ENCODE measurements at places on chromosomes 11 and 22. TPM values are rescaled to one million over a fixed set of nuclear protein-coding genes. Genes with fewer than 3 reads are reported as not detected.

OR8D4 gene
- total RNA-seq: not detected

MMP3 gene
- not detected for total RNA-seq

OR51B2 gene
- total RNA-seq: not detected

RBMXL2 gene
- total RNA-seq: not detected

MMP11 gene
- total RNA-seq: 0.94 TPM

TSPAN18 gene
- total RNA-seq: 8.5 TPM

MISFA gene
- 0.52 TPM for total RNA-seq

PTGDR2 gene
- 0.52 TPM for total RNA-seq

NXPE2 gene
- not detected for total RNA-seq

GALNT18 gene
- total RNA-seq: 0.21 TPM

COA4 gene
- 15.6 TPM for total RNA-seq

CECR2 gene
- total RNA-seq: 0.10 TPM

AP1B1 gene
- total RNA-seq: 40.5 TPM

MAJIN gene
- total RNA-seq: not detected

SULT4A1 gene
- not detected for total RNA-seq

OR10A2 gene
- total RNA-seq: not detected

C11orf52 gene
- not detected for total RNA-seq

MUC5B gene
- total RNA-seq: under 0.01 TPM

APOL4 gene
- total RNA-seq: not detected

SPON1 gene
- 0.94 TPM for total RNA-seq

NTM gene
- not detected for total RNA-seq

A4GALT gene
- 0.10 TPM for total RNA-seq

RAB39A gene
- 1.6 TPM for total RNA-seq

SCGB1C1 gene
- not detected for total RNA-seq

TSSK2 gene
- 0.21 TPM for total RNA-seq

MMP8 gene
- 0.10 TPM for total RNA-seq

OR56A1 gene
- total RNA-seq: under 0.01 TPM

CD6 gene
- 176 TPM for total RNA-seq

KCNQ1 gene
- 12.7 TPM for total RNA-seq

PGR gene
- total RNA-seq: under 0.01 TPM

XRRA1 gene
- total RNA-seq: 6.4 TPM

LRRC4C gene
- not detected for total RNA-seq

CHRDL2 gene
- not detected for total RNA-seq

OR5A1 gene
- under 0.01 TPM for total RNA-seq

NLRP10 gene
- total RNA-seq: not detected

KRTAP5-6 gene
- total RNA-seq: not detected

SLC5A1 gene
- total RNA-seq: not detected

TRIM5 gene
- total RNA-seq: 6.5 TPM

FAM111B gene
- total RNA-seq: 3.3 TPM

NPAS4 gene
- not detected for total RNA-seq

ARHGAP8 gene
- total RNA-seq: 5.4 TPM

PVALB gene
- 0.73 TPM for total RNA-seq

SHANK2 gene
- 0.21 TPM for total RNA-seq

CHRM1 gene
- not detected for total RNA-seq

TRIM29 gene
- total RNA-seq: not detected

TMA7B gene
- 7.9 TPM for total RNA-seq

TPH1 gene
- total RNA-seq: 0.94 TPM

VWCE gene
- total RNA-seq: 0.52 TPM

GNAZ gene
- total RNA-seq: 10.0 TPM

PRAME gene
- not detected for total RNA-seq

PNPLA3 gene
- not detected for total RNA-seq

VPS11 gene
- total RNA-seq: 34.7 TPM

AP5B1 gene
- total RNA-seq: 26.7 TPM

TYR gene
- total RNA-seq: not detected

IMMP1L gene
- total RNA-seq: 11.6 TPM

TRIM48 gene
- total RNA-seq: not detected

All from mononuclear cell (primary cell).